ENCODE measurements at places on chromosomes 7 and 10.
A peak's percentile ranks its signal among the peaks of the same experiment; 100 is the strongest.

DNA sequence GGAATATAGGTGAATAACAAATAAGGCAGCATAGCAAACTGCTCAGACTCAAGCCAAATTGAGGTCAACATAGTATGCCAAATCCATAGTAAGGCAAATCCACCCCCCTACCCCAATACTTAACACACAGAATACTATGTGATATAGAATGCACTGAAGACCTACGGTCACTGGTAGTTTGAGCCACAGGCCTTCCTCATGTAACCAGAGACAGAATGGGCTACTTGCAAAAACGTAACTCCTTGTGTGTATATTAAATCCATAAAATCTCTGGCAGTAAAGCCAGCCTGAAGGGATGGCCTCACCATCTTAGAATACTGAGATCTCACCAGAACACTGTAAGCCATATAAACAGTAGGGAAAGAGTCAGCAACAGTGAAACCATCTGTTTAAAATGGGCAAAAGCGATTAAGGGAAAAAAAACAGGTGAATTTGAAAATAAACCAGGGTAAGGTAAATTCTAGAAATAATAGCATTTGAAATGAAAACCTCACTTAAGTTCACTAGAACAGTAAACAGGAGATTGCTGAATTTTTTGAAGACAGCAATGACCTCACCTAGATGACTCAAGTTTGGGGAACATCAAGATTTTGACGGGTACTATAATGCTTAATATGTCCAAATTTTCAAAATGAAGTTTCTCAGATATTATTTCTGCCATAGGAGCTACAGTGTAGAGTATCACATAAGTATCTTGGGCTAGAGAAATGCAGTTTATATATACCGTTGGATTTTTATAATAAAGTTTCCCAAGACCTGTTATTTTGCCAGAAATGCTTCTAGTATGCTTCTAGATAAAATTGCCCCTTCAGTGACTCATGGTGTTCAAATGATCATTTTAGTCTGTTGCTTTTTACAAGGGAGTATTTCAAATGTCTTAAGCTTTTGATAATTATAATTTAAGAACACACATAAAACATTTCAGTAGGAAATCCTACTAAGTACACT lies 13.9 kb downstream of the HNRNPA2B1 start:
- H3K27ac ChIP-seq: no peak overlapping the region
- H3K4me3 ChIP-seq: no peak overlapping the region
- no peaks in the 10 kb centered on the region for H3K27me3 ChIP-seq
- no peak for DNase-seq

DNA sequence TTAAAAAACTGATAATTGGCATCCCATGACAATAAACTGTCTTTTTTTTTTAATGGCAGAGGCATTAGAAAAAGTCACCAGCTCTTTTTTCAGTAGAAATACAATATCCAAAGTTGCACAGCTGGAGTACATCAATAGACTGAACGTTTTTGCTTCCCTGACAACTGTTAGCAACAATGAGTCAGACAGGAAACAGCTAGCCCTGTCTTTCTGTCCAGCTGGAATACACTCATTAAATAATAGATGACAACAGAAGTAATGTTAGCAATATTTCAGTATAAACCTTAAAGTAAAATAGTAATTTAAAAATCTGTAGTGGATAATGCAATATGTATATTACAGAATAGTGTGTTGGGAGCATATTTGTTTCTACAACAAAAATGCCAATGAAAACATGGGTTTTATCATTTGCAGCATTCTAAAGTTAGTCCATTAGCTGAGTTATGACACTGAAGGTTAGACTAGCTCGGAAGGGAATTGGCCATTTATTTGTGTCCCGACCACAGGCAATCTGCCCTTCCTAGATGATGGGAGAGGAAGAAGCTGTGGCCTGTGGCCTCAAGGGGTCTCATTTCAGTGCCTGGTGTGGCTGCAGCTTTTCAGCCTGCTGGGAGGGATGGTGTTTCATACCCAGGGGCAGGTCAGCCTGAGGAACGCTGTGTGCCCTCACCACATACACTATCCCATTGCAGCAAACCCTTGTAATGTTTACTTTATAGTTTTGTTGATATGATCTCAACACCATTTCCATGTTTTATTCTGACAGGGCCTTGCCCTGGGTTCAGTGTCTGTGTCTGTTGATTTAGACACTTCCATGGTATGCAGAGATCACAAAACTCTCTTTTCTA lies 173.3 kb downstream of the SLC16A9 start:
- DNase-seq: no peak
- H3K4me3 ChIP-seq: no peak overlapping the region
- no peaks in the 10 kb centered on the region for H3K27me3 ChIP-seq
- H3K27ac ChIP-seq: peak overlapping the region; percentile 83

DNA sequence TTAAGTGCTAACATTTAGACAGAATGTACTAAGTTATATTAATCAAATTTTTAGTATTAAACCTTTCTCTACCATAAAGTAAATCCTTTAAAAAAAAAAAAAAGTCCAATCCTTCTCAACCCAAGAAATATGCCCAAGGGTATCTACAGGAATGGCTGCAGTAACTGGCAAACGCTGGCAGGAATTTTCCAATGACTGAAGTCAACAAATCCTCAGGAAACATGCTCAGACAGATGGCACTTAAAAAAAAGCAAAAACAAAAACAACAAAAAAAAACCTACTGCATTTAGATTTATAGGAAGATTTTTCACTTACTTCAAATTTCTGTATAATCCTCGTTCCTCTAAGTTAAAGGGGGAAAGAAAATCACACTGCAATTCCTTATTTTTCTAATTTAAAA lies 666 bp downstream of the SVIL start:
- DNase-seq: peak; percentile 46
- H3K27ac ChIP-seq: peak overlapping the region; percentile 93
- H3K36me3 ChIP-seq: no peaks in the 10 kb centered on the region
- H3K4me3 ChIP-seq: peak overlapping the region; percentile 12

GRCh38 chr7:66460921-66461361 lies 167.7 kb upstream of the KCTD7 start:
- H3K27me3 ChIP-seq: no peaks in the 10 kb centered on the region
- H3K27ac ChIP-seq: no peak overlapping the region
- no peak overlapping the region for H3K4me3 ChIP-seq
- H3K36me3 ChIP-seq: no peaks in the 10 kb centered on the region

DNA sequence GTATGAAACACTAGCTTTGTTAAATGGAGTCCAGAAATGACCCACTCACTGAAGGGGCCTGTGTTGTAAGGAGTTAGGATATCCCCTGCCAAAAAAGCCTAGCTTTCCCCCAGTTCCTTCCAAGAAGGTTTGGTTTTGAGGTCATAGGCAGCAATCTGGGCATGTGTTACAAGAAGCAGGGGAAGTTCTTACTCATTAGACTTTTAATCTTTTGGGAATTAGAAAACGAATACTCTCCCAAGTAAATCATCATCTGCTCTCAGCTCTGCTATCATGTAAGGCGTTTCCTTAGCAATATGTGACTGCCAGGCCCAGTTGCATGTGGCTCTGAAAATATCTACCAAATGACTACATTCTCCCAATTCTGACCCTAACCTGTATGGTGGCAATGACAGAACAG lies 3.7 kb downstream of the NOD1 start:
- H3K4me3 ChIP-seq: no peak overlapping the region
- H3K4me1 ChIP-seq: peaks cover 12% of the 10 kb centered on the region
- H3K36me3 ChIP-seq: no peaks in the 10 kb centered on the region
- no peak for DNase-seq

DNA sequence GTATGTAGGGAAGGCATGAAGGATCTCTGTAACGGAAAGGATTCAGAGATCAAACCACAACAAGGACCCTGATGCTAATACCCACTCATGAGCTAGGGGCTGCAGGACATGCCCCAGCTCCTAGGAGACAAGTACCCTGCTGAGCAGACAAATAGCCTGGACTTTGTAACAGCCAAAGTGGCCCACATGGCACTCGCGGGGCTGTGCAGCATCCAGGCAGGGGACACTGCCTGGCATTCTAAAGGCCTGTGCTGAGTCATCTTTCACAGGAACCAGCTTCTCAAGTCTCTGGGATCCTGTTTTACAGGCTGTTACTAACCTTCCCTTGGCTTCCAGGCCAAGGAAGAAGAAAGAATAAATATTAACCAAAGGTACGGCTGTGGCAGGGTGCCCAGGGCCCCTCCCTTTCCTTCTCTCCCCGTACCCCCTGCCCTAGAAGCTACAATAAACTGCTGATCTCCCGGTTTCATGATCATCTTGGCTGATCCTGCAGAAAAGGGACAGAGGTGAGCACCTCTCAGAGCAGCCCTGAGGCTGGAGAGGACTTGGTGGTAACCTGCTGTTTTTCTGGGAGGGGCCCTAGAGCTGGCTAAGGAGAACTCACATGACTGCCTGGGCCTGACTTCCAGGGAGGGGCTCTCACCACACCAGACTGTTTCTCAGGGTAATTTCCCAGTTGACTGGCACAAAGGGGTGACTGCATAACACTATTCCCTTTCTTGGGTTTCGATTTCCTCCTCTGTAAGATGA lies 4.2 kb upstream of the RPEL1 start:
- peak; percentile 74 for DNase-seq
- H3K4me1 ChIP-seq: no peaks in the 10 kb centered on the region
- H3K27me3 ChIP-seq: no peaks in the 10 kb centered on the region
- H3K36me3 ChIP-seq: no peaks in the 10 kb centered on the region
- peak overlapping the region; percentile 90 for H3K27ac ChIP-seq

DNA sequence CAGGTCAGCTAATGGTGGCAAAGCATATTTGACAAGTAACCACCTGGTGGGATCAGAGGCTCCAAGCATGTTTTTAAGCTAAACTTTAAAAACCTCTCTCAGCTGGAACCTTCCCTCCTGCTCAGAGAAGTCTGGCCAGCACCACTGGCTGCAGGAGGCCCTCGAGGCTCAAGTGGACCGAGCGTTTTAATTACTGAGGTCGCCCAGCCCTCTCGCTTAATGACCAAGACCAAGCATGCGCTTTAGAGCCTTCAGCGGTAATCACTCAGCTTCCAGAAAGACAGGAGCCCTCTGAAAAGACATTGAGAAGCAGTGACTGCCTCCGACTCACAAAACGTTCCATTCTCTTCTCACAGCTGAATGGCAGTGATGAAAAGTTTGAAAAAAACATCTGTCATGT lies 383.4 kb upstream of the ADARB2 start:
- H3K27ac ChIP-seq: no peak overlapping the region
- DNase-seq: no peak
- no peaks in the 10 kb centered on the region for H3K27me3 ChIP-seq
- H3K36me3 ChIP-seq: no peaks in the 10 kb centered on the region
- no peak overlapping the region for H3K4me3 ChIP-seq

GRCh38 chr7:70114806-70115205 lies 516.5 kb downstream of the AUTS2 start:
- no peaks in the 10 kb centered on the region for H3K36me3 ChIP-seq
- no peaks in the 10 kb centered on the region for H3K27me3 ChIP-seq
- no peak overlapping the region for H3K27ac ChIP-seq
- H3K4me1 ChIP-seq: no peaks in the 10 kb centered on the region
- no peak overlapping the region for H3K4me3 ChIP-seq

DNA sequence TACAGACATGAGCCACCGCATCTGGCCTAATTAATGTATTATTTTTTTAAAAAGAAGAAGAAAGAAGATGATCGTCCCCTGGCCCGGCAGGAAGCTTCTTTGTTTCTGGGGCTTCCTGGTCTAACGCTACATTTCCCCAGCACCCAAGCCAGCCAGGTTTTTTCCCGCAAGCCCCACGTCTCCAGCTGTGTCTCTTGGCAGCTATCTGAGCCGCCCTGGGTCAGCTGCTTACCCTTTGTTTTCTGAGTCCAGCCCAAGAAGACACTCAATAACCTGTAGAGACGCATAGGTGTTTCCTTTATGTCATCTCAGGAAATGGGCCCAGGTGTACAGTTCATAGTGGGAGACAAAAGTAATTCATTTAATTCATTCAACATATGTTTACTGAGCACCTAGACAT lies 110.2 kb downstream of the MTPAP start:
- no peaks in the 10 kb centered on the region for H3K4me1 ChIP-seq
- H3K4me3 ChIP-seq: no peak overlapping the region
- H3K27me3 ChIP-seq: no peaks in the 10 kb centered on the region
- no peak overlapping the region for H3K27ac ChIP-seq
- no peaks in the 10 kb centered on the region for H3K36me3 ChIP-seq
- no peak for DNase-seq

DNA sequence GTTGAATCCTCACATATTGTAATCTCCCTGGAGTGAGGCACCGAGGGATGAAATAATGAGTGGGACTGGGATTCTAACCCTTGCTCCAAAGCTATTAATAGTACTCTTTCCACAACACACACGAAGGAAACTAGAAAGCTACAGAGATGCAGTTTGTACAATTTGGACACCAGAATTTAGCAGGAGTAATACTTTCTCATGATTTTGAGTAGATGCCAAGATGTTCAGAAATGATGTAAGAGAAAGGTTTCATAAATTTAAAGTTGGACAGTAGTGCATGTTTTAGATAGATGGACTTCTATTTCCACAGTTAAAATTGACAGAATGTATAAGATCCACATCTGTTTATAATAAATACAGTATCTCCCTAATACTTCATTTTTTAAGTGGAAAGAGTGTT lies 46.5 kb downstream of the PRR15 start:
- no peaks in the 10 kb centered on the region for H3K36me3 ChIP-seq
- H3K27ac ChIP-seq: no peak overlapping the region
- no peaks in the 10 kb centered on the region for H3K4me1 ChIP-seq
- DNase-seq: no peak
- no peaks in the 10 kb centered on the region for H3K27me3 ChIP-seq
- no peak overlapping the region for H3K4me3 ChIP-seq

GRCh38 chr10:93464776-93465388 lies 17.3 kb downstream of the MYOF start:
- DNase-seq: no peak
- peaks cover 58% of the 10 kb centered on the region for H3K4me1 ChIP-seq
- H3K27ac ChIP-seq: peak overlapping the region; percentile 94
- H3K36me3 ChIP-seq: no peaks in the 10 kb centered on the region
- no peaks in the 10 kb centered on the region for H3K27me3 ChIP-seq

GRCh38 chr7:505171-505570 lies 14.5 kb downstream of the PDGFA start:
- no peaks in the 10 kb centered on the region for H3K27me3 ChIP-seq
- no peaks in the 10 kb centered on the region for H3K36me3 ChIP-seq
- no peaks in the 10 kb centered on the region for H3K4me1 ChIP-seq
- no peak overlapping the region for H3K4me3 ChIP-seq
- no peak for DNase-seq

DNA sequence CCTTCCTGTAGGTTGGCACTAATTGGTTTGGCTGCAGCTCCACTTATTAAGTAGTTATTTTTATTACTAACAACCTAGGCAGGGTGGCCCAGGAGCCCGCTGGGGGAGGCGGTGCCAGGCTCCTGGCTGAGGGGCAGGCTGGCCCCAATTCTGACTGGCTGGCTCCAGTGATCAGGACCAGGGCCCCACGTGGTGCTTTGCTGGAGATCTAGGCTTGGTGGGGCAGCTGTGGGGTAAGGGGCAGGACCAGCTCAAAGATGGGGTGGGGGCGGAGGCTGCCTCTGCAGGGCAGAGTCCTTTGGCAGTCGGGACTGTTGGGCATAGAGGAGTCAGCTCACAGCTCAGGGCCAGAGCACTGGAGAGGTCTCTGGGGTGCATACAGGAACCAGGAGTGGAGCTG lies 2.4 kb downstream of the ASL start:
- H3K27me3 ChIP-seq: no peaks in the 10 kb centered on the region
- H3K4me3 ChIP-seq: no peak overlapping the region
- no peak for DNase-seq
- H3K27ac ChIP-seq: no peak overlapping the region
- peaks cover 7% of the 10 kb centered on the region for H3K4me1 ChIP-seq

GRCh38 chr10:114002422-114002821 lies 41.2 kb upstream of the ADRB1 start:
- DNase-seq: no peak
- no peak overlapping the region for H3K27ac ChIP-seq
- H3K4me3 ChIP-seq: no peak overlapping the region
- H3K27me3 ChIP-seq: no peaks in the 10 kb centered on the region

GRCh38 chr10:2681891-2682290 lies 385.5 kb upstream of the PFKP start:
- DNase-seq: no peak
- H3K4me3 ChIP-seq: no peak overlapping the region
- no peak overlapping the region for H3K27ac ChIP-seq
- no peaks in the 10 kb centered on the region for H3K36me3 ChIP-seq
- peaks cover 3% of the 10 kb centered on the region for H3K27me3 ChIP-seq

Data from breast epithelium (tissue), 4 donors.